ENCODE measurements at places on chromosomes 7 and 10.

DNA sequence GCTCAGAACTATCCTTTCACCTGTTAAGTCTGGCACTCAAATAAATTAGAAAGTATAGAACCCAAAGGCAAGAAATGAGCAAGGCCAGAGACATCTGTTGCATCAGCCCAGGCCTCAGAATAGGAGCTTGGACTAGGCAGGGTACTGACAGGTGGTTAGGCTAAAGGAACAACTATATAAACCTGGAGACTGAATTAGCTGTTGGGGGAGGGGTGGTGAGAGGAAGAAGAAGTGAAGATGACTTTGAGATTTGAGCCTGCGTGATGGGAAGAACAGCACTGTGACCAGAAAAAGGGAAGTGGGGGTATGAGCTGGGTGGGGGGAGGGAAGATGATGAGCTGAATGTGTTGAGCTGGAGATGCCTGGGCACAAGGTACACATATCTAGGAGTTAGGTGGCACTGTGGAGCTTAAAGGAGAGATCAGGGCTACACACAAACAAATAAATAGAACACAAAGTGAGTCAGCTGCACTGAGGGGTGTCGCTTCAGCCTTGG lies 244.7 kb downstream of the PTEN start:
- DNase-seq: no peak

- DNase-seq: no peak
Measured at GRCh38 chr7:78939669-78940068, 513.8 kb downstream of the MAGI2 start.

GRCh38 chr7:115145512-115145911 lies 223.6 kb downstream of the MDFIC start:
- DNase-seq: no peak

DNA sequence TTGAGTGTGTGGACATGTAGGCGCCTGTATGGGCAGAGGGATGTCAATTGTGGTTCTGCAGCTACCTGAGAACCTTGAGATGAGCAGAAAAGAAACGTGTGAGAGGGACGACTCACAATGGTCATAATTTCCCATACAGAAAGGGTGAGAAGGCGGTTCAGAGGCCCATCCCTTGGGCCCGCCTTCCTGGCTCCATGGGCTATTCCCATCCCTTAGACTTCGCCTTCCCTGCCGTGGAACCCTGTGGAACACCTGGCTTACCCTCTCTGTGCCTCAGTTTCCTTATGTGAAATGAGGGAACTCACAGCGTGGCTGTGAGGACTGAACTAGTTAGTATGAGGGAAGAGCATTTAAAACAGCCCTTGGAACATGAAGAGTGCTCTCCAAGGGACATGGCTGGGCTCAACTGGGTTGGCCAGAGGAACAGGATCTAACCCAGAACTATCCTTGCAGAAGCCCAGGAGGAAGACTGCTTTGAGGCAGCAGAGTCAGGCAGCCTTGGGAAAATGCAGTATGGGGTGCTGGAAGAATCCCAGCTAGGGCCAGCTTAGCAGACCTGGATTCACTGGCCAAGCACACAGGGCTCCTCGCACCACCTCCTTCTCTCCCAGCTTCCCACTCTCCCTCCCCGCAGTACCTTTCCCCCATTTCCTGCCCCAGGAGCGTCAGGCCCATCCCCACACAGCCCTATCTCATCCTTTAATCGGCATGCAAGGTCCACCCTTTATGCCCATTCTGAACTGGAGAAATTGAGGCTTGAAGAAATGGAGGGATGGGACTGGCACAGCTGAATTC lies 11.1 kb upstream of the ZMIZ1 start:
- no peak for DNase-seq

GRCh38 chr10:123755061-123755460 lies 88.9 kb downstream of the GPR26 start:
- no peak for DNase-seq

- DNase-seq: no peak
Measured at GRCh38 chr7:47600199-47601118, 18.5 kb upstream of the TNS3 start.

GRCh38 chr10:129280155-129280502 lies 186.9 kb upstream of the MGMT start:
- no peak for DNase-seq

GRCh38 chr7:28126410-28127041 lies 54.1 kb downstream of the JAZF1 start:
- DNase-seq: no peak
